ENCODE measurements at places on chromosomes 16 and 17.

- no peak for DNase-seq
Observed at GRCh38 chr17:2964831-2965230, 98.6 kb downstream of the OR1D5 start.

GRCh38 chr17:40345161-40345993, 19.2 kb downstream of the GJD3 start:
- DNase-seq: no peak

GRCh38 chr16:67967183-67967957, 1.1 kb downstream of the SLC12A4 start:
- DNase-seq: no peak

GRCh38 chr17:5219536-5219935, 15.1 kb downstream of the SCIMP start:
- DNase-seq: no peak

GRCh38 chr16:12811441-12812383, 8.0 kb upstream of the CPPED1 start:
- DNase-seq: peak; percentile 72

DNA sequence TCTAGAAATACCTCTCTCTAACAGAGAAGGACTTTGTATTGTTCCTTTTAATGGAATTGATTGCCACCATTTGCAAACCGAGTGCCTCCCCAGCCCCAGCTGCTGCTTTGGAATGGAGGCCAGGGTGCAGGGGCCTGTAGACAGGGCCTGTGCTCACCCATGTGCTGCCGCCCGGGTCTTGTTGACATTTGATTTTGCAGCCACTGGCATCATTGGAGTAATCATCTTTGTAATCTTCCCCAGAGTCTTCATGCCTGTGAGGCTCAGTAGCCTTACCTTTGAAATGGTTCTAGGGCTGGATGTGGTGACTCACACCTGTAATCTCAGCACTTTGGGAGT, 119.8 kb downstream of the CLEC16A start:
- DNase-seq: no peak

DNA sequence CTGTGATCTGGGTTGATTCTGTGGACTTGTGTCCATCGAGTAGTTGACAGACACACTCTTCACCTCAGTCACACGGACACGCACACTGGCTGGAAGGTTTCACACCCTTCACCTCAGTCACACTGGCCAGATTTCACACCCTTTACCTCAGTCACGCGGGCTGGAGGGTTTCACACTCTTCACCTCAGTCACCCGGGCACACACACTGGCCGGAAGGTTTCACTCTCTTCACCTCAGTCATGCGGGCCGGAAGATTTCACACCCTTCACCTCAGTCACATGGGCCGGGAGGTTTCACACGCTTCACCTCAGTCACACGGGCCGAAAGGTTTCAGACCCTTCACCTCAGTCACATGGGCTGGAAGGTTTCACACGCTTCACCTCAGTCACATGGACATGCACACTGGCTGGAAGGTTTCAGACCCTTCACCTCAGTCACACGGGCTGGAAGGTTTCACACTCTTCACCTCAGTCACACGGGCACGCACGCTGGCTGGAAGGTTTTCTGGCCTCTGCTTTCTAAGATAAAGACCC, 96.2 kb downstream of the PGS1 start:
- no peak for DNase-seq

DNA sequence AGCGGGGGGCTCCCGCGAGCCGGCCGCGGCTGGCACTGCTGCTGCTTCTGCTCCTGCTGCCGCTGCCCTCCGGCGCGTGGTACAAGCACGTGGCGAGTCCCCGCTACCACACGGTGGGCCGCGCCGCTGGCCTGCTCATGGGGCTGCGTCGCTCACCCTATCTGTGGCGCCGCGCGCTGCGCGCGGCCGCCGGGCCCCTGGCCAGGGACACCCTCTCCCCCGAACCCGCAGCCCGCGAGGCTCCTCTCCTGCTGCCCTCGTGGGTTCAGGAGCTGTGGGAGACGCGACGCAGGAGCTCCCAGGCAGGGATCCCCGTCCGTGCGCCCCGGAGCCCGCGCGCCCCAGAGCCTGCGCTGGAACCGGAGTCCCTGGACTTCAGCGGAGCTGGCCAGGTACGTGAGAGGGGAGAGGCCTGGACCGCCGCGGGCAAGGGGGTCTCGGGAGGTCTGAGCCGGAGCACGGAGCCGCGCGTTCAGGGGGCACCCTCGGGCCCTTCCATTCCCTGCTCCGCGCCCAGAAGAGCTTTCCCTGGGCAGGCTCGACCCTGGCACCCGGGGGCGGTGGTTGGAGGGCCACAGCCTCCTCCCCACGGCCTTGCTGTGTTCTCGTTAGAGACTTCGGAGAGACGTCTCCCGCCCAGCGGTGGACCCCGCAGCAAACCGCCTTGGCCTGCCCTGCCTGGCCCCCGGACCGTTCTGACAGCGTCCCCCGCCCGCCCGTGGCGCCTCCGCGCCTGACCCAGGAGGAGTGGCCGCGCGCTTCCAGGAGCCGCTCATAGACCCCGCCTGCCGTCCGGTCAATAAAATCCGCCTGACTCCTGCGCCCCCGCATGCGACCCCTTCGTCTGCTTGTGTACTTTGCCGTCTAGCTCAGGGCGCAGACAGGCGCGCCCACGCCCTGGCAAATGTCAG, 591 bp downstream of the NPW start:
- DNase-seq: no peak

DNA sequence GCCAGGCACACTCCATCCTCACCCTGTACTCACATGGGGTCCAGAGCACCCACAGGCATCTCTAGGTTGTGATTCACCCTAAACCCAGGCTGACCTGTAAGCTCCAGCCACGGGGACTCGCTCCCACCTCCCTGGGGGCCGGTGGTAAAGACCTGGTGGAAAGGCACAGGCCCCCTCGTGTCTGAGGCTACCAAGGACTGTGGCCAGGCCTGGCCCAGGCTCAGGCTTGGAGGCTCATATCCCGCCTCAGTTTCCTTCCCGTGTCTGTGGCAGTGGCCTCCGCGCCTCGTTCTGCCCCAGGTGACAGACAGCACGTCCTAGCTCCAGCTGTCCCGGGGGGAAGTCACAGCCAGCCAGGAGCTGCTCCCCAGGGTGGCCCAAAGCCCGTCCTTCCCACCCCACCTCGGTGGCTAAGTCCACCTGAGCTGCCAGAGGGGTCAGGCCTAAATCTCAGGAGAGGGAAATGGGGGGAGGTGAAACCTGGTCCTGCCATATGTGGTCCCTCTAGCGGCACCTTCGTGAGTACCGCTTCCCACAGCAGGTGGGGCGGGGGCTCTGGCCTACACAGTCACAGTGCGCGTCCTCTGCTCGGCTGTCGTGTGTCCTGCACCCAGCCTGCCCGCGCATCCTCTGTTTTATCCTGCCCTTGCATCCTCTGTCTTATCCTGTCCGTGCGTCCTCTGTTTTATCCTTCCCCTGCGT, 12.6 kb downstream of the CDH15 start:
- DNase-seq: no peak

- DNase-seq: no peak
Observed at GRCh38 chr17:46141645-46142044, 51.6 kb downstream of the KANSL1 start.

- no peak for DNase-seq
Observed at GRCh38 chr17:1918346-1919162, 88.7 kb downstream of the RPA1 start.

- no peak for DNase-seq
Observed at GRCh38 chr17:51402899-51403298, 142.6 kb downstream of the UTP18 start.

GRCh38 chr16:52757746-52758472, 211.0 kb upstream of the TOX3 start:
- DNase-seq: no peak

DNA sequence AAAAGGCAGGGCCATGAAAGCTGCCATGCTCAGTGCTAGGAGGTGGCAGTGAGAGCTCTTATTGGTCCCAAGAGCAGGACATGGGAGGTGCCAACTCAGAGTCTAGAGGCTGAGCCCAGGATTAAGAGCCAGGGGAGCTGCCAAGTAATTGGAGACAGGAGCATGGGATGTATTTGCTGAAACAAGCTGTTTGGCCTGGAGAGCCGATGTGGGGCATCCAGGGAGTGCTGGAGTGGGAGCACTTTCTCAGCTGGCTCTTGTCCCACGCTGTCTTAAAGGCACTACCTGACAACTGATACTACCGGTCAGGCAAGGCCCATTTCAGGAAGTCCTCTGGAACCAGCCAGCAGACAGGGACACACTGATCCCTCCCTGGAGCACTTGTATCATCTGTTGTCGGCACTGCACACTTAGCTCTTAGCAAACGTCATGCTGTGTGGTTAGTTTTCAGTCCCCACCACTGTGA, 19.3 kb downstream of the ANKFN1 start:
- DNase-seq: peak; percentile 53

- no peak for DNase-seq
Observed at GRCh38 chr16:27449434-27450195, 47.6 kb downstream of the IL21R start.

DNA sequence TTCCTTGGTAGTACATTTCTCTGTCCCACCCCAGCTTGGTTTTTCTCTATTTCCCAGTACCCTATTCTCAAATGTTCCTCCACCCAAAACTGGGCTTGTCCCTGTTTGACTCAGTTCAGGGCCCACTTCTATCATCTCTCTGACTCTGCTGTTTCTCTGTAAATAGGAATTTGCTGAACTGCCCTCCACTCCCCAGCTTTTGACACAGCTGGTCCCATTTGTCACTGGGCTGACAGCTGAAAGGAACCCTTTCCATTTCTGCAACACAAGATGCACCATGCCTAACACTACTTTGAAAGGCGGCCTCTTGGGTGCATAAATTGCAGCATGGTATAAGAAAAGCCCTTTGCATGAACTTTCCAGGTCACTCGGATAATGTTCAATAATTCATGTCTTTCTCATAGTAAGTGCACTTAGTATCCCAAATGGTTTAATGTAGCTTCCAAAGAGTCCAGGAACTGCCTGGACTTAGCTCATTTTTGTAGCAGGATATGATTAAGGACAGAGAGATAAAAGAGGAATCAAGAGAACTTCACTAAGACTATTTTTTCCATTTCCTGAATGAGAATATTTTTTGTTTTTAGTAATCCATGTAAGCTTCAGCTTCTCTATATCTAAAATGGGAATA, 256.7 kb downstream of the CDH11 start:
- DNase-seq: no peak

GRCh38 chr17:45904866-45905265, 10.5 kb downstream of the MAPT start:
- no peak for DNase-seq

GRCh38 chr16:71933913-71934695, 38.8 kb downstream of the IST1 start:
- no peak for DNase-seq

GRCh38 chr17:1492249-1493206, at the start of gene MYO1C:
MYO1C (minus strand) TSS chr17:1492686; CDS start chr17:1492487, 199 bp downstream.
- no peak for DNase-seq

GRCh38 chr17:75390982-75391381, 14.5 kb downstream of the GRB2 start:
- no peak for DNase-seq

GRCh38 chr16:31132303-31132979, 3.1 kb downstream of the PRSS8 start:
- no peak for DNase-seq

DNA sequence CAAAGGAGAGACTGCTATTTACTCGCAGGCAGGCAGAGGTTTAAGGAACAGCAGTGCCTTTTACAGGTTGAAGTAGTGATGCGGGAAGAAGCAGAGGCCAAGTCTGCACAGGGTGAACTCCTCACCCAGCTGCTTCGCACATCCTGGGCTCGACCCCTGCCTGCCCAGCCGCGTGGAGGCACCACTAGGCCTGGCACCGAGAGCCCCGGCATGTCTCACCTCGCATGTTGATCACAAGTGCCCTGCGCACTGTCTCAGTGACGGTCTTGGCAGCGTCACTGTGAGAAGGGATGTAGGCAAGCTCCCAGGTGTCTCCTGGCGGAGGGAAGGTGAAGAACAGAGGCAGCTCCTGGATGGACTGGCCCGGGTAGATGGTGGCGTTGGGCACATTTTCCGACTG, 14.7 kb downstream of the ABCA3 start:
- DNase-seq: no peak

DNA sequence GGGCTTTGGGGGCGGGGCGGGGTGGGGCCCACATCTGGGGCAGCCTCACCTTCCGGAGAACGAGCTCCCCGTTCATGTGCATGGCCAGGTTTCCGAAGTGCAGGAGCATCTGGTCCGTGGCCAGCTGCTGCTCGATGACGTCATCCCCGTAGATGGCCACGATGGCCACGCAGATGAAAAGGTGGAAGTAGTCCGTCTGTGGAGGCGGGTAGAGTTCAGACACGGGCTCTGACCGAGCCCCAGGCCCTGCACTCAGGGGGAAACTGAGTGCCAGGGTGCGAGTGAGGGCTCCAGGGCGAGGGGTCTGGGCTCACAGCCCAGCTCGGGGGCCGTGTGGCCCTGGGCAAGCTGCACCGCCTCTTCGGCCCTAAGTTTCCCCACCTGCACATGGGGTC, 93.7 kb downstream of the TBC1D16 start:
- DNase-seq: no peak

DNA sequence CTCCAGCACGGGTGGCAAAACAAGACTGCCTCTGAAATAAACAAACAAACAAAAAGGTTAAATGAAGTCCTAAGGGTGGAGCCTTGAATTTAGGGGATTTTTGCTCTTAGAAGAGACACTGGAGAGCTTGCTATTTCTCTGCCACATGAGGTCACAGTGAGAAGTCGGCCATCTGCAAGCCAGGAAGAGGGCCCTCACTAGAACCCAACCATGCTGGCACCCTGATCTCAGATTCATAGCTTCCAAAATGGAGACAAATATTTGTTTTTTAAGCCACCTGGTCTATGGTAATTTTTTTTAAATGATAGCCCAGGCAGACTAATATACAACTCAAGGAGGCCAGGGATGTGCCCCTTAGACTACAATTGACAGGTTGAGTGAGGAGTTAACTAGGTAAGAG, 255.5 kb downstream of the XYLT1 start:
- no peak for DNase-seq

DNA sequence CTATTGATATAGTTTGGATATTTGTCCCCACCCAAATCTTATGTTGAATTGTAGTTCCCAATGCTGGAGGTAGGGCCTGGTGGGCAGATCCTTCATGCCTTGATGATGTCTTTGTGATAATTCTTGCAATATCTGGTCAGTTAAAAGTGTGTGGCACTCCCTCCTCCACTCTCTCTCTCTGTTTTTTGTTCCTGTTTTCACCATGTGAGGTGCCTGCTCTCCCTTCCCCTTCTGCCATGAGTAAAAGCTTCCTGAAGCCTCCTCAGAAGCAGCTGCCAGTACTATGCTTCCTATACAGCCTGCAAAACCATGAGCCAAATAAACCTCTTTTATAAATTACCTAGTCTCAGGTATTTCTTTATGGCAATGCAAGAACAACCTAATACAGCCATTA, 47.3 kb downstream of the TOM1L2 start:
- no peak for DNase-seq

- peak; percentile 87 for DNase-seq
Observed at GRCh38 chr16:79329166-79329521, 271.4 kb downstream of the MAF start.
